ENCODE measurements at places on chromosomes 4 and X. TPM values are rescaled to one million over a fixed set of nuclear protein-coding genes. Genes with fewer than 3 reads are reported as not detected.

The KIAA1210 gene
- under 0.01 TPM for total RNA-seq

The ODAPH gene
- total RNA-seq: not detected

The ABCE1 gene
- 146 TPM for total RNA-seq

The MTMR8 gene
- 0.11 TPM for total RNA-seq

The SPANXD gene
- total RNA-seq: not detected

The NSG1 gene
- not detected for total RNA-seq

The SLC26A1 gene
- total RNA-seq: not detected

The UGT2A2 gene
- total RNA-seq: not detected

The SHROOM4 gene
- total RNA-seq: 0.62 TPM

The TCEAL8 gene
- 139 TPM for total RNA-seq

The ADH7 gene
- not detected for total RNA-seq

The P2RY10 gene
- not detected for total RNA-seq

The CXCR3 gene
- total RNA-seq: not detected

The SYTL5 gene
- 0.66 TPM for total RNA-seq

The CSAG3 gene
- not detected for total RNA-seq

The PABPC1L2A gene
- not detected for total RNA-seq

The RAP1GDS1 gene
- total RNA-seq: 103 TPM
